ENCODE measurements at places on chromosomes 11 and 22. TPM values are rescaled to one million over a fixed set of nuclear protein-coding genes. Genes with fewer than 3 reads are reported as not detected.

SYT8 gene
- 0.36 TPM for total RNA-seq

DNA sequence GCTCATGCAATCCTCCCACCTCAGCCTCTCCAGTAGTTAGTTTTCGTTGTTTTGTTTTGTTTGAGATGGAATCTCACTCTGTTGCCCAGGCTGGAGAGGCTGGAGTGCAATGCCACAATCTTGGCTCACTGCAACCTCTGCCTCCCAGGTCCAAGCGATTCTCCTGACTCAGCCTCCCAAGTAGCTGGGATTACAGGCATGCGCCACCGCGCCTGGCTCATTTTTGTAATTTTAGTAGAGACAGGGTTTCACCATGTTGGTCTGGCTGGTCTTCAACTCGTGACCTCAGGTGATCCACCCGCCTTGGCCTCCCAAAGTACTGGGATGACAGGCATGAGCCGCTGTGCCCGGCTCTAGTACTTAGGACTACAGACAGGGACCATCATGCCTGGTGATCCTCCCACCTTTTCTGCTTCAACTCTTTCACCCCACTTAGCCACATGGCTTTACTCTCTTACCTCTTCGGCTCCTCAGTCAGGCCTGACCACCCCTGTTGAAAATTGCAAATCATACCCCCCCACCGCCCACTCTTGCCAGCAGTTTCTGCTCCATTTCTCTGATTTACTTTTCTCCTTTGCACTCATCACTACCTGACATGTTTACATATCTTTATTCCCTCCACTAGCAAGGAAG, 157.1 kb upstream of the GRK3 start:
- no peak for DNase-seq

- DNase-seq, result no peak
Observed at GRCh38 chr11:75084883-75085282, 11.8 kb downstream of the OR2AT4 start.

GRCh38 chr11:122317305-122317704, 201.3 kb upstream of the BLID start:
- peak; percentile 91 for DNase-seq

DNA sequence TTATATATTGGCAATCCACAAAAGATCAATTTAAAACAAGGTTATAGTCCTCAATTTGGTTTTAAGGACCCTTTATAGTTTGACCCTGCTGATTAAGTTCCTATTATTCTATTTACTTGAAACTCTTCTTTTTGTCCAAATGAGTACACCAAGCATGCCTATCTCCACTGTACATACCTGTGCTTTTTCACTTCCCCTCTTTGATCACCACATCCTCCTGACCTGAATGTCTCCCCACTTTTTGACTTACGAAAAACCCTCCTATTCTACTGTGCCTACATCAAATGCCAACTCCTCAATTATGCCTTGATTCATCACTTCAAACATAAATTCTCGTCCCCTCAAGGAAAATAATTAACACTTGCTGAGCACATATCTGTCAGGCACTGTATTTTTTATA, 113.5 kb downstream of the SOX6 start:
- DNase-seq, result no peak

DNA sequence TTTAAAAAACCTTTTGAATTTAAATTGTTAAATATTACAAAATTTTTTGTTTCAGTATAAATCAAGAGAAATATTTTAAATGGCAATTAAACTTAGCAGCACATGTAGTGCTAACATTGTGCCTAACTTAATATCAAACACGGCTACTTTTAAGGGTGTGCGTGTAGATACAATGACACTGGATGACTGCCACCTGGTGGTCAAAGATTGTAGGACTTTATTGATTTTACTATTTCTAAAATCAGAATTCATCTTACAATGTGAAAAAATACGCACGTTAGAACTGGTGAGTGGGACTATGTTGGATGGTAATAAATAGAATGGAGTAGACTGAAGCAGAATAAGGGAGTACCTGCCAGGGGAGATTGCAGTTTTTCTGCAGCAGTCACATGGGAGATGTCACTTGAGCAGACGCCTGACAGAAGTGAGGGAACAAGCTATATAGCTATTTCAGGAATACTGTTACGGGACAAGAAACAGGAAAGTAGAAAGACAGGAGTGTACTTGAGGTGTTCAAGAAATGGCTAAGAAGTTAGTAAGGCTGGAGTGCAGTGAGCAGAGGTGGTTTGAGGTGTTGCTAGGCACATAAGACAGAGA, 52.9 kb downstream of the UVRAG start:
- peak; percentile 14 for DNase-seq

DNA sequence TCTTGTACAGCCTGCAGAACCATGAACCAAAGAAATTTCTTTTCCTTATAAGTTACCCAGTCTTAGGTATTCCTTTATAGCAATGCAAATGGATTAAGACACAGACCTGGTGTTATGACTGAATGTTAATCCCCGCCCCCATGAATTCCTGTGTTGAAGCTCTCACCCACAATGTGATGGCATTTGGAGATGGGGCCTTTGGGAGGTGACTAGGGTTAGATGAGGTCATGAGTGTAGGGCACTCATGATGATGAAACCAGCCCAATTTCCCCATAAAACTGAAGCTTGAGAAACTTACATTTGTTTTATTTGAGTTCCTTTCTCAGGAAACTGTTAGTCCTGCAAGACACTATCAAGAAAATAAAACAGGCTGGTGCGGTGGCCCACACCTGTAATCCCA, 115.8 kb upstream of the THY1 start:
- no peak for DNase-seq

OR8D1 gene
- total RNA-seq, result not detected

GRCh38 chr11:89521294-89521693, 30.1 kb upstream of the NOX4 start:
- DNase-seq, result peak; percentile 42

ABTB2 gene
- total RNA-seq, result 12.2 TPM

- DNase-seq, result no peak
Observed at GRCh38 chr11:55811067-55811466, at the start of gene OR5L1. Gene OR5L1 (plus strand): TSS chr11:55811367. CDS start chr11:55811467, 100 bp downstream.

DNA sequence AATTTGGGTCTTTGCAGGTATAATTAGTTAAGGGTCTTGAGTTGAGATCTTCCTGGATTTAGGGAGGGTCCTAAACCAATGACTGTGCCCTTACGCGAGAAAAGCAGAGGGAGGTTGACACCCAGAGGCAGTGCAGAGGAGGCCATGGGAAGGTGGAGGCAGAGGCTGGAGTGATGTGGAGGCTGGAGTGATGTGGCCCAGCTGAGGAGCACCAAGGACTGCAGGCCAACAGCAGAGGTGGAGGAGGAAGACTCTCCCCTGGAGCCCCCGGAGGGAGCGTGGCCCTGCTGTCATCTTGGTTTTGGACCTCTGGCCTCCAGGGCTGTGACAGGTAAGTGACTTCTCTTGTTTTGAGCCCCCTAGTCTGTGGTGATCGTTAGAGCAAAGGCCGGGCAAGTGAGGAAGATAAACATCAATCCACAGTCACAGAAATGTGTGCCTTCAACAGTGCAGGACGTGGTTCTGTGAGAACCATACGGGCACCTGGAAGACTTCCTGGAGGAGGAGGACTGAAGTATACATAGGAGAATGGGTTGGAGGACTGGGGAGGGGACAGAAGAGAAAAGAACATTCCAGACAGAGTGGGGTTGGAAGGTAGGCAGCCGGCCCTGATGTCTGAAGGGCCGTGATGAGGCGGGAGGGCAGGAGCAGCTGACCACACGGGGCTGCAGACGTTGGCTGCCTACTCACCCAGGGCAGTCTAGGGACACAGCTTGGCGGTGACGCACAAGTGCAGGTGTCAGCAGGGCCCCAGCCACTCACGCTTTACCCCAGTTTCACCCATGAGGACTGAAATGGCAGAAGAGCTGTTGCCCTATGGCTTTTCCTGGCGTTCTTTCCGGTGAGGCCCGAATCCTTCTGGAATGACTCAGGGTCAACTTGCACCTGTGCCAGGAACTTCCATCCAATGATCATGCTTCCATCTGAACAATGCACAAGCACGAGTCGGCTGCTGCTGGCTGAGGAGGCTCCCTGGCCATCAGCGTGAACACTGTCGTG, 270.2 kb downstream of the CTTN start:
- peak; percentile 24 for DNase-seq

DNA sequence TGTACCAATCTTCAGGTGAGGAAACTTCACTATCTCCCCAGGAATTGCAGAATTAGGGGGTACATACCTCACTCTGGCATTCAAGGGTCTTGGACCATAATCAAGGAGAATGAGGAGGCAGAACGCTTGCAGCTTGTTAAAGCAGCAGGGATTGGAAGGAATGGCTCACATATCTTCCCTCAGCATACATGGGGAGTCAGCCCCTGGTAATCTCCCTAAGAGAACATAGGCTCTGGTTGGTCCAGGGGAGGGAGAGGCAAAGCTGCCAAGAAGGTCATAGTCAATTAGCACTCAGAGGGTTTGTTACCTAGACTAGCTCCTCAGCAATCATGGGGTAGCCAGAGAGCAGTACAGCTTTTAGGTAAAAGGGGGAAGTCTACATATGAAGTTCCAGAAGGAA, 256.8 kb downstream of the INSC start:
- DNase-seq, result no peak

DNA sequence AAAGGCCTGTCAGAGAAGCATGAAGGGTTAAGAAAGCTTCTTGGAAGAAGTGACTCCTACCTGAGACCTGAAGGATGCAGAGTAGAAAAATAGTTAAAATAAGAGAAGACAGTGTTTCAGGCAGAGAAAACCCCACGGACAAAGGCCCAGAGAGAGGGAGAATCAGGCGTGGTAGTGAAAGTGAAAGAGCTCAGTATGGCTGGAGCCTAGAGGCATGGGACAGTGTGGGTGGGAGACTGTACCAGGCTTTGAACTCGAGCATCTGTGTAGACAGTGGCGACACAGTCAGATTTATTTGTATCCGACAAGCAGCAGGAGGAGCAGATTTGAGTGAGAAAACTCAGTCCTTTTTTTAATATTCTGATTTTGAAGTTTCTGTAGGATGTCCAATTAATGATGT, 360.0 kb downstream of the OPCML start:
- DNase-seq, result no peak

- DNase-seq, result no peak
Observed at GRCh38 chr11:86458294-86459001, 83.8 kb downstream of the CCDC81 start.

- DNase-seq, result peak; percentile 32
Observed at GRCh38 chr22:27401321-27401720, 400.2 kb downstream of the MN1 start.

DNA sequence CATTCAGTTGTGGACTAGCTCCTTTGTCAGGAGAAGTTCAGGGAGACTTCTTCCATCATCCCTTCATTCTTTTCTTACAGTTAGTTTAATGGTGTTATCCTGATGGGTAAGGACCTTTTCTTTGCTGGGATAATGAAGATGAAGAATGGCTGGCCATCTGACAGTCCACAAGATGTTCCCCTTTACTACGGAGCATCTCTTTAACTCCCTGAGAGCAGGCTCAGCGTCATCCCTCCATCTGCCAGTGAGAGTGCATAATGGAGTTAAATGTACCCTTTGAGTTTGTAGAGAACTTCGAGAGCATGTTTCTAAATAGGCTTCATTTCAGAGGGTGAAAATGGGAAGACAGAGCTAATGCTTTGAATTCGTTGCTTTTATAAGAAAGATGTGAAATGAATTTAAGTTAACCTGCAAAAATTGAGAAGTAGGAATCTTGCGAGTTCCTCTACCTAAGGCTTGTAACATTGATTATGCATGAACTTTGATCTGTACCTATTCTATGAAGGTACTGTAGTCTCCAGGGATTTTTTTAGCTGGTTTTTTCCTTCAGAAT, 1.7 kb downstream of the EP300 start:
- peak; percentile 22 for DNase-seq

NAALADL1 gene
- not detected for total RNA-seq
